Hippocampal formation (tissue), 2 donors: ENCODE measurements at places on chromosomes 11 and 22.

DNA sequence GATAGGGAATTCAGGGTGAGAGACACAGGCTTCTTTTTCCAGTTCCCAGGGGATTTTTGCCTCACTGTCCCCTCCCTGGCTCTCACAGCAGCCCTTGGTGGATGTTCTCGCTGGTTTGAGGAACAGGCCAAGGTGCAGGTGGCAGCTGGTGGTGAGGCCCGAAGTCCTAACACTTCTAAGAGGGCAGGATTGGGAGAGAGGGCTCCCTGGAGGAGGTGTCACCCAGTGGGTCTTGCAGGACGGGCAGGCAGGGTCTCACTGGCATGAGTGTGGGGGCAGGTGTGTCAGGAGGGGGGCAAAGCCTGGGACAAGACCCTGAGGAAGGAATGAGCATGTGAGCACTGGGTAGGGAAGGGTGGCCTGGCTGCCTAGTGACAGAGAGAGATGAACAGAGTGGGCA, 9.2 kb downstream of the ADORA2A start:
- DNase-seq = no peak

- DNase-seq = no peak
Observed at GRCh38 chr11:61771985-61772455, 19.6 kb downstream of the MYRF start.

DNA sequence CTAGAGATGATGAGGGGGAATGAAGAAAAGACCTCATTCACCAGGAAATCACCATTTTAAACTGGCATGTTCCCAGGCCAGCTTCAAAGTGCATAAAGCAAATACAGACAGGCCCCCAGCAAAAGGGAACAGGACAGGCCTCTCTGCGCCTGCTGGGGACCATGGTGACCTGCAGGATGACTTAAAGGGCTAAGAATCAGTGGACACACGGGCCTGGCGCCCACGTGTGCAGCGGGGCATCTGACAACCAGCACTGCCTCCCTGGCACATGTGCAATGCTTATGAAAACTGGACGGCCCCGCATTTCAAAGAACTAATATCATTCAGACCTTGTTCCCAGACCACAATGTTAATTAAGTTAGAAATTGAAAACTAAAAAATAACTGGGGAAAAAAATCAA, 35.6 kb downstream of the TBX1 start:
- no peak for DNase-seq

- no peak for DNase-seq
Observed at GRCh38 chr11:76162336-76163288, 43.7 kb downstream of the WNT11 start.

DNA sequence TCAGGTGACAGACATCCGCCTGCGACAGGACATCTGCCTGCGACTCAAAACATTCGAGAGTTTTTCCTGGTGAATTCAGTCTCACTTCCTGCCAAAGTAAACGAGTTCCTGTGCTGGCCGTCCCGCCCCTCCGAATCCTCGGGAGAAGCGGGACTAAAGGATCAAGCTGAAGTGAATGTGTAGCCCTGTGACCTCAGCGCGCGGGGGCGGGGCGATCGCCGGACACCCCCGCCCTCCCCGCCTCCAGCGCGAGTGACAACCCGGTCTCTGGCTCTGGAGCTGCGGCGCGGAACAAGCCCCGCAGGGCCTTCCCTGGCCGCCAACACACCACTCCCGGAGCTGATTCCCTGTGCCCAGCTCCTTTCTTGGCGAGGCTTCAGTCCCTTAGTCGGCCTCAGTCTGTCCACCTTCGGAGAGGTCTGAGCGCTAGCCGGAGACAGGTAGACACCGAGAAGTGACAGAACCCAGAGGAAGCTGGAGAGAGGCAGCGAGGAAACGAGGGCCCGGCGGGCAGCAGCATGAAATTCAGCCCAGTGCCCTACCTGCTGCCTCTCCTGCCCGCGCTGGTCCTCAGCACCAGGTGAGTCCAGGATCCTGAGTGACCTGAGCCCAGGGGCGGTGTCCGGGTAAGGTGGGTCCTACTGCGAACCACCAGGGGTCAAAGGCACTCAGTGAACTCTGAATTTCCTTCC, 766.4 kb upstream of the LUZP2 start:
- DNase-seq = no peak

GRCh38 chr11:32316858-32317642, 118.3 kb downstream of the WT1 start:
- DNase-seq = no peak

DNA sequence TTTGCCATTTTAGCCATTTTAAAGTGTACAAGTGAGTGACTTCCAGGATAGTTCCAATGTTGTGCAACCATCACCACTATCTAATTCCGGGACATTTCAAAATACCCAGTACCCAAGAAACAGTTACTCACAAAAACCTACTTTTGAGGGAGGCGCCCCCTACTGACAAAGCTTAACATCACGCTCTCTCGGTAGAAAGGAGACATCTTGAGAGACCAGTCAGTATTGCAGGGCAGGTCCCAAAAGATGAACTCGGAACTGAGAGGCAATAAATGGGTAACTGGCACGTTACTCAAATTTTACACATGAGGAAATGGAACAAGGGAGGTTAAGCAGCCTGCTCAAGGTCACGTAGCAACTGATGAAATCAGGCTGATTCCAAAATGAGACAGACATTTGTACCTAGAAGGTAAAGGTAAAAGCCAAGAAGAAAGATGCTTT, 50.0 kb upstream of the POU2AF1 start:
- DNase-seq = no peak

DNA sequence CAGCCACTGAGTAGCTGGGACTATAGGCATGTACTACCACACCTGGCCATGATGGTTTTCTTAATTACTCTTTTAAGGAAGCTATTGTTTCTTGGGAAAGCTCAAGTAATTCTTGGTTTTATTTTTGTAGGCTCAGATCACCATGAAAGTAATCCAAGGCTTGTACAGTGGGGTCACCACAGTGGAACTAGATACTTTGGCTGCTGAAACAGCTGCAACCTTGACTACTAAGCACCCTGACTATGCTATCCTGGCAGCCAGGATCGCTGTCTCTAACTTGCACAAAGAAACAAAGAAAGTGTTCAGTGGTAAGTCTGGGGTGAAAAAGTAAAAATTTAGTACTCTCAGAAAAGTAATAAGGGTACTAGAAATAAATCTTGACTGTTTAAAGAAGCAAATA, 11.3 kb downstream of the RRM1 start:
- DNase-seq = no peak
